ENCODE measurements at places on chromosomes 6 and 20.
A peak's percentile ranks its signal among the peaks of the same experiment; 100 is the strongest.

DNA sequence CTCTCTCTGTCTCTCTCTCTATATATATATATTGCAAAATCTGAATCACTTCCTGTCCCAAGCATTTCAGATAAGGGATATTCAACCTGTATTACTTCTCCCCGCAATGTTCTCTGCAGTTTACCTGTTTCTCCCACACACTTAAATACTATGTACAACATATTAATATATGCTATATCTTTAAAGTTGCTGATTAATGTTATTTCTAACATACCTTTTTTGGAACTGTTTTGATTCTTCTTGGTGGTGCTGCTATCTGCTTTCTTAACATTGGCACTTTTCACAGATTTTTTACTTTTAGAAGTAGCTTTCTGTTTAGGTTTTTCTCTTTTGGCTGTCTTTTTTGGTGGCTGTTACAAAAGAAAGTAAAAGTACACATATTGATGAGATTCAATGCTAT is 27.2 kb downstream of the DEK start:
- no peak for DNase-seq

DNA sequence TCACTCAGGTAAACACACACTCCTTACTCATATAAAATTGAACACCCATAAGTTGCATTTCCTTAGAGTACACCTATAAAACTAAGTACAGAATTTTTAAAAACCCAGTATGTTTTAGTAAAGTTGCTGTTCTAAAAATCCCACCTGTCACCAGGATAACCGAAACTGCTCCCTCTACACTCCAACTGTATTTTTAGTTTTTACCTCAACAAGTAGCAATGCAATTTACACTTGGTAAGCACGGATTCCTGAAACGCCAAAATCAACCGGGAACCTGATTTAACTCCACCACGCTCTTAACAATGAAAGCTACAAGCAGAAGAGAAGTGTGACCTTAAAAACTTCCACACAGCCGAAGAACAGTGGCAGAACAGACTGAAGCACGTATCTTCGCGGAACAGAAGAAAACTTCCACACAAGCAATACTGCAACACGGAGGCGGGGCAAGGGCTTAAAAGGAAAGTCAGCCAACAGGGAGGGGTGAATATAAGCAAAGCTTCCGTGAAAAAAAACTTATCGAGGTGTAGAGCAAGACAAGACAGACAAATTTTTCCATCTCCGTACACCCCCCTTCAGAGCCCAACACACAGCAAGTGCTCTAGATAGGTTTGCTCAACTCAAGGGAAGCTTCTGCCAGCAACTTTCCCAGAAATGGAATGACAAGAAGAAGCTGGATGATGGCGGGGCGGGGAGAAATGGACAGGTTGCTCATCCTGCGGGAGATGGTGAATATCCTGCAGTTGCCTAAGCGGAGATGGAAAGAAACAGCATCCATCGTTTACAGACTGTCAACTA is 1.4 kb downstream of the STAU1 start:
- DNase-seq, result peak; percentile 46

- DNase-seq, result no peak
Observed at GRCh38 chr6:161137839-161138542, 135.9 kb downstream of the AGPAT4 start.

- DNase-seq, result no peak
Observed at GRCh38 chr6:26295691-26296555, 69.1 kb upstream of the BTN3A2 start.

DNA sequence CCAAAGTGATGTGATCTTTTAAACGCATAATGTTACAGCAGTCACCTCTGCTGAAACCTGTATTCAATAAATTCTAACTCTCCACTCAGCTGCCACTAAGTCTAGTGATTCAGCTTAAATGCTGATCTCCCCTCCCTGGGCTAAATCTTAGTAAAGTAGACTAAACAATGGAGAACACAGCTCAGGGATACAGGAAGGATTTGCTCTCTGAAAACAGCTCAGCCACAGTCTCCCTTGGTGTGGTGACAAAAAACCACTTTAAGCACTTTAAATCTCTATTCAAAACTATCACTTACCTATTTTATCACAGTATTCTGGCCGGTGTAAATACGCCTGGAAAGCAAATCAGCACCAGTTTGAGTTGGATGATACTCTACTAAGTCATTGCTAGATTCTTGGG is 130.6 kb downstream of the RFX6 start:
- DNase-seq, result no peak

- DNase-seq, result peak; percentile 86
Observed at GRCh38 chr6:154606457-154606856, 96.0 kb upstream of the CNKSR3 start.

DNA sequence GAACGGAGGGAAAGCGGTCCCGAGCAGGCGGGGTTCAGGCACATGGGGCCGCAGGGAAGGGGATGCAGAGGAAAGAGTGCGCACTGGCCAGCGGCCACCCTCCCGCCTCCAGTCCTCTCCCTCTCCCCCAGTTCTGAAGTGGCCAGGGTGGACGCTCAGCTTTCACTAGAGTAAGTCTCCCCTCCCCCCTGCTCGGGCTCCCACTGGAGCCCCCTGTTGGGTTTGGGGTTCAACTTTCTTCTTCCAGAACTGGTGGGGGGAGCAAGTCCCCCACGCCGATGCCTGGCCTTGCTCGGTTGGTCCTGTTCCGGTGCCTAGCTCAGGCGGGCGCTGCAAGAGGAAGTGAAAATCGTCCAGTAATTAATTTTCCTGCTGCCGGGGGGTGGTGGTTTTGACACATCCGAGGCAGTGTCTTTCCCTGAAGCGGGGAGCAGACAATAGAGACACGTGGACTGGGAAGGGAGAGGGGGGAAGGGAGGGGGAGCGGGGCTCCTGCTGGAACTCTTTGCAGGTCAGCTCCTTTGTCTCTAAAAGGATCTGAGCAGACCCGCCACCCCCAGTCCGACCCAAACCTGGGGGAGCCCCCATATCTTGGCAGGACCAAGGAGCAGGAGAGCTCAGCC is 824 bp upstream of the SCRT2 start:
- DNase-seq, result no peak

- no peak for DNase-seq
Observed at GRCh38 chr6:25637960-25638434, 14.0 kb upstream of the SCGN start.

- no peak for DNase-seq
Observed at GRCh38 chr20:32028647-32029372, 18.6 kb downstream of the CCM2L start.

DNA sequence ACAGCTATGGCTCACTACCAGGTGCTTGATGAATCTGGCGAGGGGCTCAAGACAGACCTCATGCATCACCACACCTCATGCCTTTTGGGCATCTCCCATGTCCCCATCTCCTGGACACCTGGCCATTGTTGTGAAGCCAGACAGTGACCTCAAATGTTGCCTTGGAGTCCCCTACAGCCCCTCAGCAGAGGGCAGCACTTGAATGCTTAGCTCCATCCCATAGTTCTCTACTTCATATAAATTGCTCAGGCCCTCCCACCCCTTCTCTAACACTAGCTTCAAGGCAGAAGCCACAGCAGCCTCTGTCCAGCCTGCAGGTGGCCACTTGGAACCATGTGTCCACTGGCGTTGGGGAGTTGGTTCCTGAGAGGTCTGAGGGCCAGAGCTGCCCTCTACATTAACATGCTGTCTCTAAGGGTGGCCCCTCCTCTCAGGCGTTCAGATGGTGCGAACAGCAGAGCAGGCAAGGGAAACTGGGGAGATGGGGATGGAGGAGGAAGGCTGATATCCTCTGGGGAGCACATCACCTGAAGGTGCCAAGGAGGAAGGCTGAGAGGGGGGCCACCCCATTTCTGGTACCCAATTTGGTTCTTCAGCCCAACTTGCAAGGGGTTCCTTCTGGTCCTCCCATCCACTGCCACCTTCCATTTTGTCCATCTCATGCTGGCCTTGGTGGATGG is 31.3 kb downstream of the MOCS1 start:
- DNase-seq, result no peak

- DNase-seq, result no peak
Observed at GRCh38 chr6:156511051-156511450, 266.1 kb upstream of the ARID1B start.

DNA sequence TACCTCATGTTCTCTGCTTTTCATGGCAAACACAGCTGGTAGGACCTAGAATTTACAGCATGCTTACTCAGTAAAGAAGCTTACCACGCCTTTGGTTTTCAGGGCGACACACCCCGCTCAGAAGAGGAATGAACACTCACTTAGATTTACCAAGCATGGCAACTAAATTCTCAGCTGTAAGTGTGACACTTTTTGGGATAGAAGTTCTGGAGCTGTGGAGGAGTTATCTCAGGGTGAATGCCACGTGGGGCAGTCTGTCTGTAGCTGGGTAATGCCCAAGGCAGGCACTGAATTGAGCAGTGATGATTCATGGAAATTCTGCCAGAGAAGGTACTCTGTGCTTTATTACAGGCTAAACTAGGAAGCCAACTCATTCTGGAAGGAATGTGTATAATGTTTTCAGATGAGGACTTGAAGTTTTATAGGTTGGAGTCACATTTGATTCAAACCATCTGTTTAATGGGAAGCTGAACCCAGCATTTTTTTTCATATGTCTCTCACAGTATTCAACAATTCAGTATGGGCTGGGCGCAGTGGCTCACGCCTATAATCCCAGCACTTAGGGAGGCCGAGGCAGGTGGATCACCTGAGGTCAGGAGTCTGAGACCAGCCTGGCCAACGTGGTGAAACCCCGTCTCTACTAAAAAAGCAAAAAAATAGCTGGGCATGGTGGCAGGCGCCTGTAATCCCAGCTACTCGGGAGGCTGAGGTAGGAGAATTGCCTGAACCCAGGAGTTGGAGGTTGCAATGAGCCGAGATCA is 3.5 kb upstream of the PRIM2 start:
- no peak for DNase-seq

GRCh38 chr20:37990571-37991151 is 42.6 kb downstream of the TTI1 start:
- DNase-seq, result peak; percentile 43

GRCh38 chr20:45067558-45067957 is 33.4 kb downstream of the KCNS1 start:
- no peak for DNase-seq

DNA sequence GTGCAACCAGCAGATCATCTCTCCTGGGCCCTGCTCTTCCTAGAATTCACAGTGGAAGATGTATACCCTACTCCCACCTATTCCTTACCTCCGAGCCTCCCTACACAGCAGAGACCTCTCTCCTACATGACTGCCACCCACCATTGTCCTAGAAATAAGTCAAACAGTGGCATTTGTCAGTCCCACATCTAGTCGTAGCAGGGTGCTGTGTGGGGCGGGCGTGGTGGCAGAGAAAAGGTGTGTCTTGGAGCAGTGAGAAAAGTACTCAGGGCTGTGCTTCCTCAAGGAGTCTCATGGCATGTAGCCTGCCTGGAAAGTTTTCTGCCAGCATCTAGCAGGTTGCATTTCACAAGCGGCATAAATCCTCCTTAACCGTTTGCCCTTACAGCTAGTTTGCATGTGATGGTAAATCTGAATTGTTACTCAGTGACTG is 59.4 kb upstream of the PTGIS start:
- no peak for DNase-seq

DNA sequence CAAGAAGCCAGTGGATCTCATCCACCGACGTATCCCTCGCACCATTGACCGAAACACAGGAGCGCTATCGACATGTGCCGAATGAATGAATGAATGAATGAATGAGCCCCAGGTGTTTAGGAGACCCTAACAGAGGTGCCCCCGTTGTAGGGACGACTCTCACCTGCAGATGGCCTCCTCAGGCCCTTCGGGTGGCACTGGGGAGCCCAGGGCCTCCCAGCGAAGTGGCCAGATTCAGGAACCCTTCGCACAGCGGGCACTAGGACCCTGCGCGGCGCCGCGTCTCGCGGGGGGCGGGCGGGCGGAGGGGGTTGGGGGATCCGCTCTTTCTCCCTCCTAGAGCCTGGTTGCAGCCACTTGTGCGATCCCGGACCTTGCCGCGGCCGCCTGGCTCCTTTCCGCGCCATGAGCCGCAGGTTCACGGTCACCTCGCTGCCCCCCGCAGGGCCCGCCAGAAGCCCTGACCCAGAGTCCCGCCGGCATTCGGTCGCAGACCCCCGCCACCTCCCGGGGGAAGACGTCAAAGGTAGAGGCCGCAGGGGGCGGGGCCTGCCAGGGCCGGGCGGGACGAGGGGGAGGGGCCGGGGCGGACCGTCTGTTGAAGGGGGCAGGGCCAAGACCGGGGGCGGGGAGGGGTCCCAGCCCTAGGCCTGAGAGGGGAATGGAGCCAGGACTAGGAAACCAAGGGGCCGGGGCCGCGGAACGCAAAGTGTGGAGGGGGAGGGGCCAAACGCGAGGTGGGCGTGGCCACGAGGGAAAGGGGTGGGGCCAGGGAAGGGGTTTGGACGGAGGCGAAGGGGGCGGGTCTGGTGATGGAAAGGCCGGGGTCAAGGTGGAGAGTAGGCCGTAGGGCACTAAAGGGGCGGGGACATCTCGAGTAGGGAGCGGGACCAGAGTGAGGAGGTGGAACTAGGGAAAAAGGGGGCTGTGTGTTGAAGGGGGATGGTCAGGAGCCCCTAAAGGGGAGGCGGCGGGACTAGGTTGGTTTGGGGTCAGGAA is 7.4 kb upstream of the SLC12A5 start:
- DNase-seq, result no peak

GRCh38 chr20:51060301-51060700 is 37.4 kb upstream of the KCNG1 start:
- no peak for DNase-seq

DNA sequence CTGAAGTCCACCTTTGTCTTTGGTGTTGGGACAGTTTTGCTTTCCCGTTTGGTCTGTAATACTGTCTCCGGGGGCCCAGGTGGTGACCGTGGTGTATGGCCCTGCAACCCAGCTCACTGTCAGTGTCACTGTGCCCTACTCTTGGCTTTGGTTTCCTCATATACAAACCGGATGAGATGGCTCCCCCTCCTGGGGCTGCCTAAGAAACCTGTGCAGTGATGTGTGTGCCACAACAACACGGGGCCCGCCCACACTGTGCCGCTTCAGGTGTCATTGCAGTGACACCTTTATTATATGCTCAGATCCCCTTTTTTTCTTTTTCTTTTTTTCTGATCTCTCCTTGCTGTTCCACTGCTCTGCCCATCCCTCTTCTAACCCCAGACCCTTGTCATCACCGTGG is 73.9 kb downstream of the RAMACL start:
- peak; percentile 7 for DNase-seq

GRCh38 chr20:19986419-19986818 is 30.7 kb upstream of the NAA20 start:
- DNase-seq, result no peak

GRCh38 chr20:34988191-34988540 is 32.5 kb downstream of the MYH7B start:
- no peak for DNase-seq

DNA sequence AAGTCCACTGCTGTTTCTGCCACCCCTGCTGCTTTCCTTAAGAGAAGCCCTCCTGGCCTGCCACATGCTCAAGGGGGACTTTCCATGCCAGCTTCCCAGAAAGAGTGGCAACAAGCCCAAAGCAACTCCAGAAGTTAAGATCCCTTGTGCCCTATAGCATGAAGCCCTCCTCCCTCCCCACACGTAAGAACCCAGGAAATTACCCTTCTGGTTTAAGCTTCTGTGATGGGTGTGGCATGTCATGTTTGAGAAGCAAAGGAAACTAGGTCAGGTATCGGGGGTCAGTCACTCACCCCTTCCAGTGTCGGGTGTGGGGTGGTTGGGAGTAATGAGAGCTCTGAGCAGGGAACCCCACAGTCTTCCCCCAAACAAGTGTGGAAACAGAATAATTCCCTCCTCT is 196.1 kb downstream of the LRFN2 start:
- no peak for DNase-seq

GRCh38 chr6:147154454-147154853 is 49.8 kb upstream of the STXBP5 start:
- no peak for DNase-seq

- DNase-seq, result no peak
Observed at GRCh38 chr6:36873612-36874442, 776 bp downstream of the PPIL1 start.

- DNase-seq, result no peak
Observed at GRCh38 chr6:36290668-36291620, 21.1 kb downstream of the PNPLA1 start.

Data from stimulated activated CD8-positive, alpha-beta memory T cell treated with anti-CD3 and anti-CD28 coated beads, Interleukin-4, amount 100 ng/mL, for 24 hours (primary cell).